ENCODE measurements at places on chromosomes 13 and 19.

DNA sequence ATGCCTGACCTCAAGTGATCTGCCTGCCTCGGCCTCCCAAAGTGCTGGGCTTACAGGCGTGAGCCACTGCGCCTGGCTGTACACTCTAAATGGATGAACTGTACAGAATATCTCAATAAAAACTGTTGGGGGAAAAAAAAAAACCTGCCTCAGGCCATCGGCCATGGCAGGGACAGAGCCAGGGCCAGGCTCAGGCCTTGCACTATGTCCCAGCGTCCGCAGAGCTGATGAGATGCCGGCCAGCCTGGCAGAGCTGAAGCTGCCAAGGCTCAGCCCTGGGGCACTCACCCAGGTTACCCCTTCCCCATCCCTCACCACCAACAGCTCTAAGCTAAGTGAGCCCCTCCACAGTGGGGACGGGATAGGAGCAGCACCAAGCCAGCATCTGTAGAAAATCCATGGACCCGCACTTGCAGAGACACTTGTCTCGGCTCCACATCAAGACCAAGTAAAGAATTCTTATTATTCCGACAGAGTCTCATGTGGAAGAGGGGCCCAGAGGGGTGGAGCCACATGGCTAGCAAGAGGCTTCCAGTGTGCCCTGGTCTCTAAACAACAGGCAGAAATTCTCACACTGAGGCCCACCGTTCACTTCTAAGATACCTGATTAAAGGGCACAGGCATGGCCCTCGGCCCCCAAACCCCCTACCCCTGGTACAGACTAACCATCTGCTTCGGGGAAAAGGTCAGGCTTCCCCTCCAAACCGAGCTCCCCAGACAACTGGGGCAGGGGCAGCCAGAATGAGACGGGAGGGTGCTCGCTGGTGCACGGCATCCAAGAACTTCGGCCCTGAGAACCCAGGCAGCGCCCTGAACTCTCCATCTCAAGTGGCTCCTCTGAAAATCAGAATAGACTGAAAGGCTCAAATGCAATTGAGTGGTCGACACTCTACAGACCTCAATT is 5.8 kb downstream of the PPP6R1 start:
- no peak for DNase-seq

DNA sequence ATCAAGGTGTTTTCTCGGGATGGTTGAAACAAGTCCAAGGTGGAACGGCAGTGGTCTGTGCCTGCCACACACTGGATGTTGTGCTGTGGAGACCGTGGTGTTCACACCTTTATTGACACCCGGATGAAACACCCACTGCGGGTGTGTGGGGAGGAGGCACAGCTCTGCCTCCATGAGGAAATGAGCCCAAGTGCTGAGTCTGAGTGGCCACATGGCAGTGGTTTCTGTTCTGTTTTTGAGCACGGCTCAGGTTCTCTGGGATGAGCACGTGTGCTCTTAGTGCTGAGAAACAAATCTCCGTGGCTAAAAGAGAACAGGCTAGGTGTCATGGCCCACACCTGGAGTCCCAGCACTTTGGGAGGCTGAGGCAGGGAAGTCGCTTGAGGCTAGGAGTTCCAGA is 29.5 kb downstream of the UPF1 start:
- no peak for DNase-seq

GRCh38 chr13:22562116-22562515 is 618.7 kb upstream of the SGCG start:
- DNase-seq, result no peak

GRCh38 chr13:47661076-47661475 is 340.0 kb downstream of the SUCLA2 start:
- no peak for DNase-seq

DNA sequence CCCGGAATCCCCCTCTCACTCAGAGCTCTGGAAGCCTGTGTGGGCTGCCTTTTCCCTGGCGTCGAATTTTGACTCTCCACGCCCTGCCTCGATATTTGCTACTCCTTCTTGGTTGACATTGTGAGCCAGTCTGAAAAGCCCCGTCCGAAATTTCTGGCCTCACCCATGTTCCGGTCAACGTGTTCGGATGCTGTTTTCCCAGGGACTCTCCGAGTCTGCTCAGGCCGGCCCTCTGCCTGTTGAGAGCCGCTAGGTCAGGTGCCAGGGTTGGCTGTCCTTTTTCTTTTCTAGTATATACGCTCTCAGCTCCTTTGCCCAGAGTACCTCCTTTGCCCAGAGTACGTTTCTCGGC is 6.8 kb upstream of the DGKH start:
- no peak for DNase-seq

- no peak for DNase-seq
Observed at GRCh38 chr13:52944697-52945096, 83.9 kb upstream of the OLFM4 start.

All from GDM1 (cell line).